ENCODE measurements at places on chromosomes 11 and 22. TPM values are rescaled to one million over a fixed set of nuclear protein-coding genes. Genes with fewer than 3 reads are reported as not detected.

The SLC37A2 gene
- total RNA-seq, result 0.49 TPM

The CSF2RB gene
- not detected for total RNA-seq

The OVOL1 gene
- not detected for total RNA-seq

The MUC5AC gene
- not detected for total RNA-seq

The CARNS1 gene
- 0.16 TPM for total RNA-seq

The MOGAT2 gene
- total RNA-seq, result not detected

The TNNT3 gene
- not detected for total RNA-seq

The NPAS4 gene
- total RNA-seq, result not detected

The SMCO4 gene
- 11.0 TPM for total RNA-seq

The NAALAD2 gene
- 7.4 TPM for total RNA-seq

The FOLR2 gene
- total RNA-seq, result not detected

The RBMXL2 gene
- total RNA-seq, result not detected

The F2 gene
- total RNA-seq, result not detected

The HTR3B gene
- total RNA-seq, result not detected

The HTR3A gene
- total RNA-seq, result not detected

The OR2D2 gene
- 0.61 TPM for total RNA-seq

The TREH gene
- total RNA-seq, result not detected

The B3GAT1 gene
- total RNA-seq, result not detected

The LARGE2 gene
- total RNA-seq, result not detected

The C11orf21 gene
- 0.36 TPM for total RNA-seq

The GRAMD1B gene
- 23.9 TPM for total RNA-seq

The OR4A16 gene
- not detected for total RNA-seq

The FHIP1B gene
- total RNA-seq, result 23.9 TPM

The LZTR1 gene
- 91.0 TPM for total RNA-seq

The SEC14L6 gene
- total RNA-seq, result not detected

The PHOX2A gene
- not detected for total RNA-seq

The OR10A2 gene
- total RNA-seq, result not detected

The LRRN4CL gene
- 63.6 TPM for total RNA-seq

The LRP4 gene
- total RNA-seq, result 8.4 TPM

The OR51L1 gene
- total RNA-seq, result not detected

The MMP3 gene
- total RNA-seq, result 928 TPM

The AMOTL1 gene
- 70.9 TPM for total RNA-seq

The MS4A4E gene
- not detected for total RNA-seq

The OR52I2 gene
- total RNA-seq, result not detected

The DAGLA gene
- total RNA-seq, result 2.2 TPM

The RHOD gene
- 27.1 TPM for total RNA-seq

The ARHGAP8 gene
- total RNA-seq, result 2.4 TPM

Data from hair follicle dermal papilla cell (primary cell).